MCF 10A (cell line): ENCODE measurements at places on chromosomes 5 and 9. TPM values are rescaled to one million over a fixed set of nuclear protein-coding genes. Genes with fewer than 3 reads are reported as not detected.
A peak's percentile ranks its signal among the peaks of the same experiment; 100 is the strongest.

GRCh38 chr5:76664079-76664478 is 40.9 kb upstream of the F2RL2 start:
- DNase-seq: no peak

DNA sequence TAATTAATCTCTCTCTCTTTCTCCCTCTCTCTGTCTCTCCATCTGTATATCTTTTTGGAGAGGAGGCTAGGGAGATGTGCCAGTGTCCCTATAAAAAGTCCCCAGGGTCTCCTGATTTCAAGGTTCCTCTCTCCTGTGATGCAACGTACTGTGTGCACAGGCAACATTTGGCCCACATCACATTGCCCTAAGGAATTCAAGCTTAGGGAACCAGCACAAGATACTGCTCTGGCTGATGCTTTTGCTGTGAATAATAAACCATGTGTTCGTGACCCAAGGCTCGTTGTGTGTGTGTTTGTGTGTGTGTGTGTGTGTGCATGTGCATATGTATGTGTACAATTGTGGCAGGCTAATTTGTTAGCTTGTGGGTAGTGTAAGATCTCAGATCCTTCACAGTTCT is 9.7 kb downstream of the SPATA9 start:
- DNase-seq: no peak

- no peak for DNase-seq
Measured at GRCh38 chr9:87604886-87605588, 107.4 kb downstream of the DAPK1 start.

- no peak for DNase-seq
Measured at GRCh38 chr5:67206461-67206860, 9.9 kb upstream of the CD180 start.

DNA sequence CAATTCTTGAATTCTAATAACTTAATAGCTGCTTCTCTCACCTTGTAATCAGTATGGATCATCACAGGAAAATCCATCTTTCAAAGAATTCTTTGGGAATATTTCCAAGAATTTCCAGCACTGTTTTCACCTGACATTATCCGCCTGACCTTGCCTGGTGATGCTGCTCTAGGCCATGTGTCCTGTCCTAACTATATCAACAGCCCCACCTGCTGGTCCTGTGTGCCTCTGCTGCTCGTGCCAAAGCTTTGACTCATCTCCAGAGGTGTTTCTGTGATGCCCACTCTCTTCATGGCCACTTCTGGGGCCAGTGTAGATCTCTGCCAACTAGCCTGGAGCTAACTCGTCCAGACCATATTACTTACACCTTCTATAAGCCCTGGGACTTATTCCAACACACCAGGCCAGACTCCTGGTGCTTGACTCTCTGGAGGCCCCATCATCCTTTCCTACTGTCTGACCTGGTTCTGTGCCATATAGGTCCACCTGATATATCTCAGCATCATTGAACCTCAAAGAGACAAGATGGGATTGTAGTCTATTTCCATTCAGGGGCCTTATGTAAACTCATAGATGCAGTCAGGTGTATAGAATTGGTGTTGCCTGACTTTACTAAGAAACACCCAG is 67.5 kb upstream of the CKMT2 start:
- DNase-seq: peak; percentile 82

The SGCD gene
- total RNA-seq: 0.14 TPM in 1 of 2 replicates, not detected in the other

The POU5F2 gene
- total RNA-seq: 0.72 and 0.76 TPM in 2 replicates
